Regular cardiac myocyte (primary cell): ENCODE measurements at places on chromosomes 11 and 22. TPM values are rescaled to one million over a fixed set of nuclear protein-coding genes. Genes with fewer than 3 reads are reported as not detected.

CCDC188 gene
- total RNA-seq: 0.38 and 0.56 TPM in 2 replicates

SLC5A1 gene
- not detected in 2 replicates for total RNA-seq

OSBP2 gene
- total RNA-seq: 1.1 and 1.3 TPM in 2 replicates

MAJIN gene
- not detected in 2 replicates for total RNA-seq

KRTAP5-1 gene
- total RNA-seq: not detected in 2 replicates

OR4D5 gene
- not detected in 2 replicates for total RNA-seq

CDON gene
- total RNA-seq: 3.5 and 7.9 TPM in 2 replicates

PDE3B gene
- total RNA-seq: under 0.01 and 0.28 TPM in 2 replicates

FOLH1 gene
- 0.28 TPM in 1 of 2 replicates, not detected in the other for total RNA-seq

SCARF2 gene
- total RNA-seq: 21.5 and 25.9 TPM in 2 replicates

SERPING1 gene
- total RNA-seq: 1.7 and 21.4 TPM in 2 replicates

HTATIP2 gene
- 70.5 and 75.0 TPM in 2 replicates for total RNA-seq

SCGB1C1 gene
- not detected in 2 replicates for total RNA-seq

KCTD14 gene
- 0.56 and 1.9 TPM in 2 replicates for total RNA-seq

NOL12 gene
- total RNA-seq: 8.7 and 33.9 TPM in 2 replicates

SLN gene
- total RNA-seq: 4.5 TPM in 1 of 2 replicates, not detected in the other

FZD4 gene
- total RNA-seq: 49.6 and 52.0 TPM in 2 replicates

MMP26 gene
- not detected in 2 replicates for total RNA-seq

OTOG gene
- not detected in 2 replicates for total RNA-seq

MPEG1 gene
- not detected in 2 replicates for total RNA-seq

CCDC83 gene
- total RNA-seq: under 0.01 TPM in 1 of 2 replicates, not detected in the other

SLC3A2 gene
- 137 and 149 TPM in 2 replicates for total RNA-seq

CECR2 gene
- 0.96 and 1.1 TPM in 2 replicates for total RNA-seq

MS4A4A gene
- total RNA-seq: not detected in 2 replicates

FIBIN gene
- total RNA-seq: 2.3 and 7.0 TPM in 2 replicates

RBMXL2 gene
- total RNA-seq: under 0.01 TPM in 1 of 2 replicates, not detected in the other

MTMR3 gene
- 21.3 and 28.2 TPM in 2 replicates for total RNA-seq

OR2D3 gene
- total RNA-seq: not detected in 2 replicates

BLID gene
- total RNA-seq: 9.8 and 20.0 TPM in 2 replicates

TMA7B gene
- not detected in 2 replicates for total RNA-seq

PATZ1 gene
- 7.6 and 10.0 TPM in 2 replicates for total RNA-seq

SYT8 gene
- total RNA-seq: not detected in 2 replicates
